Esophagus squamous epithelium (tissue), 5 donors: ENCODE measurements at places on chromosomes 1 and 21.

DNA sequence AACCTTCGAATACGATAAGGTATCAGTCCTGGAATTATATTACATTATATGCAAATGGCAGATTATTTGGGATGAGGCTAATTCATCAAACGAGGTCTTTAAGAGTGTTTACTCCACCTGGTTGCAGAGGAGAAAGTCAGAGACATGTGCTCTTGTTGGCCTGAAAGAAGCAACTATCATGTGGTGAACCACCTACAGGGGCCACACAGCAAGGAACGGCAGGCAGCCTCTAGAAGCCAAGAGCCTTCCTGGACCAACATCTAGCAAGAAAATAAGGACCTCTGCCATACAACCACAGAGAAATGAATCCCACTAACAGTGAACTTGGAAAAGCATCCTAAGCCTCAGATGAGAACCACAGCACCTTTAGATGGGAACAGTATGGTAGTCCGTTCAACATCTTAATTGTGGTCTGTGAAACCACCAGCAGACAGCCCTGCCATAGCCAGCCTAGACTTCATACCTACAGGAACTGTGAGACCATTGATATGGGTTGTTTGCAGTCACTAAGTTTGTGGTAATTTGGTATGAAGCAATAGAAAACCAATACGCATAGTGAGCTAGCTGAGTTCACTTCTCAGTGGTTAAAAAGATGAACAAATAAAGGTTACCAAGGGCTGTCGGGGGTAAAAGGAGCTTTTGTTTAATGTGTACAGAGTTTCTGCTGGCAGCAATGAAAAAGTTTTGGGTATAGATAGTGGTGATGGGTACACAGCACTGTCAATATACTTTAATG lies 345.7 kb upstream of the RUNX1 start:
- no peak for DNase-seq

- no peak for DNase-seq
Observed at GRCh38 chr21:28633839-28634555, 358.7 kb downstream of the LTN1 start.

DNA sequence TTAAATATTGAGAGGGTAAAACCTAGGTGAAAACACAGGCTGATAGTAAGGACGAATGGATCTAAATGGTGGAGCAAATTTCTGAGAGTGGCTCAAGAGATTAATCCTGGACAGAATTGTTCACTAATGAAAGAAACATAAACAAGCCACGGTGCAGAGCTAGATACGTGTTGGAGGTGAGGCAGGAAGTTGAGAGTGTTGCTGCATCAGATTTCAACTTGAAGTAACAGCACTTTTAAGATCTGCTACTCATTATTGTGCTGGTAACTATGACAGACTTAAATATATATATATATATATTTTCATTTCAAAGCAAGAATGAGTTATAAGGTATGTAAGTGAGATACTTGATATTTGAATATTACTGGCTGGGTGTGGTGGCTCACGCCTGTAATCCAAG lies 64.9 kb downstream of the PTGS2 start:
- no peak for DNase-seq

- DNase-seq: no peak
Observed at GRCh38 chr1:201900476-201900875, 11.8 kb downstream of the SHISA4 start.

GRCh38 chr1:15578921-15579682 lies 5.7 kb downstream of the AGMAT start:
- peak; percentile 7 for DNase-seq
